ENCODE measurements at places on chromosomes 1 and 21.

- no peak for DNase-seq
These were observed 6.8 kb downstream of the SMIM1 start for GRCh38 chr1:3779265-3779911.

GRCh38 chr1:39021426-39021825, 4.7 kb upstream of the NDUFS5 start:
- no peak for DNase-seq

- DNase-seq, result no peak
These were observed 14.1 kb downstream of the TOR3A start for GRCh38 chr1:179095924-179096323.

GRCh38 chr1:244207935-244208244, 156.8 kb downstream of the ZBTB18 start:
- no peak for DNase-seq

- DNase-seq, result no peak
These were observed 652.3 kb downstream of the PTPRC start for GRCh38 chr1:199291022-199291740.

DNA sequence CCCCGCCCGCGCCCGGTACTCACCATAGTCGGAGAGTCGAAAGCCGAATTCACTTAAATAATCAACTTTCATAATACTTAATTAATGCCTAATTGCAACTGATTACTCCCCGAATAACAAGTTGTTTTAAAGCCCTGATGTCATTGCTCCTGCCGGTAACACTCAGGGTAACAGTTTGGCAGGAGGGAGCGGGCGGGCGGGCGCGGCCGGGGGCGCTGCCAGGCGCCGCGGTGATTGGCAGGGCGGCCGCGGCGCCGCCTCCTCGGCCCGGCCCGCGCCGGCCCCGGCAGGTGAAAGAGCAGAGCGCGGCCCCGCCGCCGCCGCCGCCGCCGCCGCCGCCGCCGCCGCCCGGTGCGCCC, 102.2 kb downstream of the CASZ1 start:
- DNase-seq, result peak; percentile 34

GRCh38 chr1:21610989-21611785, 58.0 kb downstream of the RAP1GAP start:
- no peak for DNase-seq

DNA sequence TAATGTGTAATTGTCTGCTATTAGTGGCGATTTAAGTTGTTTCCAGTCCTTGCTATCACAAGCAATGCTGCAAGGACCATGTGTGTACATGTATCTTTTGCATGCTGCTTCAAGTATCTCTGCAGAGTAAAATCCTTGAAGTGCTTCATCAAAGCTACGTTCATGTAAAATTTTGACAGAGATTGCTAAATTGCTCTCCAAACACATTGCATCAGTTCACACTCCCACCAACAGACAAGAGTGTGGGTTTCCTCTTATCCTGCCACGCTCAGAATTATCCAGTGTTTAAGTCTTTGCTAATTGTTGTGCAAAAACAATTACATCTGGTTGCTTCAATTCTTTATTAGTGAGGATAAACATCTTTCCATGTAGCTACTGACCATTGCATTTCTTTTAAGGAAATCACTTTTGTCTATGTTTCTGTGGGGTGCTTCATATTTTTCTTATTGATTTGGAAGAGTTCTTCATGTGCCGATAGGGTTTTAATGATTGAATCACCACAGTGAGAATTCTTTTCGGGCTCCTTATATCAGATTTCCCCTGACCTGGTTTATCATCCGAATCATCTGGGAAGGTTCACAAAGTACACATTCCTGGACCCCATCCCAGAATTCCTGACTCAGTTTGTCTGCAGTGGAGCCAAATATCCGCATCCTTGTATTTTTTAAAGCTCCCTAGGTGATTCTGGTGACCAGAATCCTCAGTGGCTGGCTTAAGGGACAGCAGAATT, 56.3 kb upstream of the GALNT2 start:
- no peak for DNase-seq

GRCh38 chr1:31387612-31388011, 14.7 kb upstream of the FABP3 start:
- DNase-seq, result no peak

- no peak for DNase-seq
These were observed 111.3 kb downstream of the MIS18A start for GRCh38 chr21:32167513-32167912.

GRCh38 chr1:27402349-27402754, 9.9 kb downstream of the GPR3 start:
- DNase-seq, result no peak

DNA sequence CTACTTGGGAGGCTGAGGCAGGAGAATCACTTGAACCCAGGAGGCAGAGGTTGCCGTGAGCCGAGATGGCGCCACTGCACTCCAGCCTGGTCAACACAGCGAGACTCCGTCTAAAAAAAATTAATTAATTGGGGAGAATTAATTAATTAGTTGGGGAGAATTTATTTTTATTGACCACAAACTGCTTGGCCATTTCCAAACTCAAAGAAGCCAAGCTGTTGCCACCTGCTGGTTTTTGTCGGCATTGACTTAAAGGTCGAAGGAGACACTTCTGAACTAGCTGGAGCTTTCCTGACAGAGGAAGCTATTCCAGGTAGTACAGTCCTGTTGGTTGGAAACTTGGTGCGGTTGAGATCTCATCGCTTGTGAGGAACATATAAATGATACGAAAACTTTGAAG, 13.1 kb downstream of the MAP1LC3C start:
- no peak for DNase-seq

GRCh38 chr21:37828556-37828955, 87.7 kb downstream of the KCNJ6 start:
- no peak for DNase-seq

DNA sequence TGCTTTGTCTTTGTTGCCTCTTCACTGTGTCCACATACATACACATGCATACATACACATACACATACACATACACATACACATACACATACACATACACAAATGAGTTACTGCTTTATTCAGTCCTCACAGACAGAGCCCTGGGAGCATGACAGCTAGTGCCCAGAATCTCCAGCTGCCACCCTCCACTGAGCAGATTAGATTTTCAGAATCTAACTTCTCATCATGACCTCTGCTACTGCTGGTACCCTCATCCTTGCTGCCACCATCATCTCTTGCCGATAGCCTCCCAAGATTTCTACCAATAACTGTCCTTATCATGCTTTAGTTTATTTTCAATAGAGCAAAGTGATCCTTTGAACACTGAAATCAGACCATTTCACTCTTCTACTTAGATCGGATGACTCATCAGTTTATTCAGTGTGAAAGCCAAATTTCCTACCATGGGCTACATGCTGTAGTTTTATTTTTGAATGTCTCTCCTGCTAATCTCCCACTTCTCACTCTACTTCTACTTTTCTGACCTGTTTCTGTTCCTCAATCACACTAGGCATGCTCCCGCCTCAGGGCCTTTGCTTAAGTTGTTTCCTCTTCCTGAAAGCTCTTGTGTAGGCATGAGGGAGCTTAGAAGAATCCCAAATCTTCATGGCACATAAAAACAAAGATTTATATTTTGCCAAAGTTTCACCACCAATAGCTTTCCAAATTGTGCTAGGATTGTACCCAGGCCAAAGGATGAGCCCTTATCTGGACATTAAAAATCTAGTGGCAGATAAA, 43.0 kb downstream of the ATP6V1G3 start:
- DNase-seq, result no peak

- DNase-seq, result no peak
These were observed 8.6 kb upstream of the ITGB2 start for GRCh38 chr21:44929242-44929798.

GRCh38 chr1:33234588-33234990, 21.7 kb upstream of the ZNF362 start:
- DNase-seq, result no peak

- no peak for DNase-seq
These were observed 25.6 kb upstream of the CDC42BPA start for GRCh38 chr1:227343727-227344551.

GRCh38 chr21:41064951-41065350, 103.0 kb upstream of the BACE2 start:
- DNase-seq, result no peak

- DNase-seq, result no peak
These were observed 682.4 kb downstream of the LTN1 start for GRCh38 chr21:28310171-28310685.

Measured in activated CD4-positive, alpha-beta T cell treated with anti-CD3 and anti-CD28 coated beads for 24 hours (primary cell).